ENCODE measurements at places on chromosomes 6 and 20.

- DNase-seq, result peak; percentile 78
Observed at GRCh38 chr6:99521633-99522151, 6.5 kb upstream of the USP45 start.

DNA sequence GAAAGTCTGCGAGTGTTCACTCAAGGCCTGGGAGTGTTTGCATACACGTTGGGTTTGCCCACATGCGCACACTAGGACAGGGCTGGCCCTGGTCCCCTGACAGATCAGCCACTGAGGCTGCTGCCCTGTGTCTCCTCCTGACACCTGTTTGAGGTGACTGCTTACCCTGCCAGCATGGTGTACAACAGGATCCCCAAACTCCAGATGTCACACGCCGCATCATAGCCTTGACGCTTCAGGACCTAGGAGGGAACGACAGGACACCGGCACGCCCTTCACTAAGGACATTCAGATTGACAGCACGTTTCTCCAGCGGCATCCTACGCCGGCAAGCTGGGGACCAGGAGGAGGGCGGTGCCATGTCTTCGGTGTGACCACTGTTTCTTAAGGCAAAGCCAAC is 37.0 kb upstream of the MPC1 start:
- DNase-seq, result no peak

GRCh38 chr20:22977047-22977785 is 57.9 kb upstream of the SSTR4 start:
- DNase-seq, result peak; percentile 30

GRCh38 chr6:142784344-142784743 is 160.6 kb downstream of the HIVEP2 start:
- no peak for DNase-seq

DNA sequence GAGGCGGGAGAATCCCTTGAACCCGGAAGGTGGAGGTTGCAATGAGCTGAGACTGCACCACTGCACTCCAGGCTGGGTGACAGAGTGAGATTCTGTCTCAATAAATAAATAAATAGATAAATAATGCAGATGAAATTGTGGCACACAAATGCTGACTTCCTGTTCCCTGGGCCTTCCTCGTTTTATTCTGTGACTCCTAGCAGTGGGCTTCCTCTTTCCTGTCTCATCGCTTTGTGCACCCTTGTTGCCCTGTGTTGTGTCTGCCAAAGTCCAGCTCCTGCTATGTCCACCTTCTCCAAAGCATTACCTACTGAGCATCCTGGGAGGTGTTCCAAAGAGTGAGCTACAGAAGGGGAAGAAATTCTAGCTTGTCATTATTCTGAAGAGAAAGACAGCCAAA is 100.2 kb upstream of the TIAM2 start:
- DNase-seq, result no peak

DNA sequence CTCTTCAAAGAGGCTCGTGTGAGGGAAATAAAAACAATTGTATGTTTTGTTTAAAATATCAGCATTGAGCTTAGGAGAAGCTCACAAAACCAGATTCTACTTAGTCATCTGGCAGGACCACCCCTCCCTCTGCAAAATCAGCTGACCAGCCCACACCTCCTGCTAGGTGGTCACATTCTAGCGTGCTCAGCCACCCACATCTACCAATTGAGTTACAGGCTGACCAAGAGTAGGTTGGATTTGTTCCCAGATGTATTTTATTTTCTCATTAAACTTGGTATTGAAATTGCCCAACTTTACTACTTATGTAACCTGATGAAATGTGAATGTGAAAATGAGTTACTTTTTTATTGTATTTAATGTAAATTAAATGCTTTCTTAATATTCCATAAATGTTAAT is 56.2 kb downstream of the SLC22A2 start:
- DNase-seq, result no peak

- DNase-seq, result peak; percentile 92
Observed at GRCh38 chr6:12012558-12013306, 620 bp downstream of the HIVEP1 start.

DNA sequence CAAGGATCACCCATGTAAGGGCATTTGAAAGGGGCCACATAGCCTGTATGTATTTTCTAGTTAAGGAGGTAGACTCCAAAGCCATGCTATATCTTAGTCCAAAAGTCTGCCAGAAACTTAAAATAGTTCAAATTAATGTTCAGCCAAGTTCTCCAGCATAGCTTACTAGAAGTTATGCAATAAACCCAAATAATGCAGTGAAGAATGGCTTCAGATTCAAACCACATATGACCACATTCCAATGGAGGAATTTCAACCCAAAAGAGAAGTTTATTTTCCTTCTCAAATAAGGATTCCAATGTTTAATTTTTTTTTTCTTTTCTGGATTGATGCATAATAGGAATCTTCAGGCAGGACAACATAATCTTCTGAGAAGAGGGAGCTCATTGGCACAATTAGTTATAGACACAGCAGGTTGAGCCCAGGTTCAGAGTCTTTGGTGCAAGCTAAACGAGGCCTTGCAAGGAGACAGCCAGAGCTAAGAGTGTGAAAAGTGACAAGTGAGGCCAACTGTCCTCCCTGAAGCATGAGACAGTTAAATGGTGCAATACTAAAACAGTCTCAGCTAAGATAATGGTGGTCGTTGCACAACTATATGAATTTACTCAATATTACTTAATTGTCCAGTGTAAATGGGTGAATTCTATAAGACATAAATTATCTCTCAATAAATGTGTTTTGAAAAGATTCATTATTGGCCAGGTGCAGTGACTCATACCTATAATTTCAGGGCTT is 598.8 kb upstream of the CDH4 start:
- no peak for DNase-seq

DNA sequence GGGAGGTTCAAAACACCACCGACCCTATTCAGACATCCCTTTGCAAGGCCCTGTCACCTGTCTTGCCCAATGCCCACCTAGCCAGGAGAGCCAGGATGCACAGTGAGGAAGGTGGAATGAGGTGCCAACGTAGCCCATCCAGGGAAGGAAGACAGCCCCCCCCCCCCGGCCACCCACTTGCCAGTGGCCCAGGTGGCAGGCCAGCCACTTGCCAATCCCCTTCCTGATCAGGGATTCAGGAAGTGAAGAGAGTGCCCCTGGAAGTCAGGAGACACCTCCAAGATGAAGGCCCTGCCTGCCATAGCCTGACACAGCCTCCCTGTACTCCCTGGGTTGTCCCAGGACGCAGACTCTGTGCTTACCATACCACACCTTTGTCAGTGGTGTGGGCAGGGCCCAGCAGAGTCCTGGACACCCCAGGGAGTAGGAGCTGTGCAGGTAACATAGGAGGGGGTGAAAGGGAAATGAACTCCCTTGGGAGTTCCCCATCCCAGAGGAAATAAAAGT is 54.7 kb downstream of the MRPL14 start:
- DNase-seq, result no peak

DNA sequence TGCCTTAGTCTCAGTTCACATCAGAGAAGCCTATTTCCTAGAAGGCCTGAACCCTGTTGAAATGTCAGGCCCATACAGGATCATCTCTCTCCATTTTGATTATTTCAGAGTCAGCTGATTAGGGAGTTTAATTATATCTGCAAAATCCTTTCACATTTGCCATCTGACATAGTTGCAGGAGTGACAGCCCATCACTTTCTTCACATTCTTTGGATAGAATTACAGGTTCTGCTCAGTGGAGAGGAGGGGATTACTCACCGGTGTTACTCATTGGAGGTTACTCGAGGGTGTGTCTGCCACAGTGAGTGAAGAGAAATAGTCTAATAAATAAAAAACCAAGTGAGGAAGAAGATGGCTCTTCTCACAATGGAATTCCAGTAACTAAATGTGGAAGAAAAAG is 216.8 kb downstream of the TMEM242 start:
- DNase-seq, result peak; percentile 60
